8988T (cell line): ENCODE measurements at places on chromosomes 6 and 20.

- DNase-seq: no peak
These were observed 12.9 kb downstream of the SNPH start for GRCh38 chr20:1278993-1279392.

DNA sequence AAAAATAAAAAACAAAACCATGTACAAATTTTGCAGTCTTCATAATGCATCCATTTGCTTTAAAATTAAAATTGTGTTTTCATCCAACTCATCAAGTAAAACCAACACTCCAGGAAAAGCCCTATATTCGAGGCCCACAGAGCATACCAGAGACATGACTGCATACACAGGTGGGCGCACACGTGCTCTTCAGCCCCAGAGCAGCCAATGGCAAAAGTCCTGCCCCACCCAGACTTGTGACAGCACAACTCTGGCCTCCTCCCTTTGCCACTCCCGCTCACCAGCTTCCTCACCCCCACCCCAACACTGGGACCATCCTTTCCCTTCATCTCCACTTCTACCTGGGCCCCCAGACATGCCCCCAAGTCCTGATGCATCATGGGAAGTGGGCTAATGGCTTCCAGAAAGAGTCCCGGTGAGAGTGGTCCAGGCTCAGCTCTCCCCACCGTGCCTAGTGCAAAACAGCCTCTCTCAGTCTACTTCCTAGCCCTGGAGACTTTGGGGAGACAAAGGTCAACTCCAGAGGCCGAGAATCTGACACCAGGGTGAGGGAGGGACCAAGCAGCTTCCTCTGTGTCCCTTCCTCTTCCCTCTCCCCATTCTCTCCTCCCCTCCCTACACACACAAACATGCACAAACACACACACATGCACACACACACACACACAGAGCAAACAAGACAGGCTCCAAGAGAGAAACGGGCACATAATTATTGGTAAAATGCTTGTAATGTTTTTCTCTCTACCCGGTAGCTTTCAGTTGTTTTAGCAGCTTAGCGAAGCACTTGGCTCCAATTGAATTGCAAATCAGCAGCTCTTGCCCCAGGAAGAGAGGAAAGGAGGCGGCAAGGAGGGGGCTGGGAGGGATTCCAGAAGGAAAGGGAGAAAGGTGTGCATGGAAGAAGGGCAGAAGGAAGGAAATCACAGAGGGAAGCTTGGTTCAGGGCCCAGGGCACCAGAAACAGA is 14.3 kb downstream of the GRM4 start:
- DNase-seq: no peak

- DNase-seq: no peak
These were observed 43.1 kb downstream of the JPH2 start for GRCh38 chr20:44143936-44144335.

DNA sequence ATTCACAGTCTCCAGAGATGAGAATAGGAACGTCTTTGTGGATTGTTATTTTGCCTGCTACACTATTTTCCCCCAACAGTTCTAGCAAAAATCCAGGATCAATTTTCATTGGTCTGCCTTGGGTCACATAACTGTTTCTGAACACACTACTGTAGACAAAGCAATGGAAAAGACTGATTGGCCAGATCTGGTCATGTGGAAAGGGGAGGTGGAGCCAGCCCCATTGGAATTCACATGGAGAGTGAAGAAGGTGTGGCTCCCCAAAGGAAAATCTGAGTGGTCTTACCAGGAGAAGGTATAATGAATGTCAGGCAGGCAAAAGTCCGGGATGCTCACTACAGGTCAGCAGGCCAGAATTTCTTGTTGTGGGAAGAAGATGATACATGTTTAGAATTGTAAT is 9.5 kb upstream of the TP53RK start:
- no peak for DNase-seq

DNA sequence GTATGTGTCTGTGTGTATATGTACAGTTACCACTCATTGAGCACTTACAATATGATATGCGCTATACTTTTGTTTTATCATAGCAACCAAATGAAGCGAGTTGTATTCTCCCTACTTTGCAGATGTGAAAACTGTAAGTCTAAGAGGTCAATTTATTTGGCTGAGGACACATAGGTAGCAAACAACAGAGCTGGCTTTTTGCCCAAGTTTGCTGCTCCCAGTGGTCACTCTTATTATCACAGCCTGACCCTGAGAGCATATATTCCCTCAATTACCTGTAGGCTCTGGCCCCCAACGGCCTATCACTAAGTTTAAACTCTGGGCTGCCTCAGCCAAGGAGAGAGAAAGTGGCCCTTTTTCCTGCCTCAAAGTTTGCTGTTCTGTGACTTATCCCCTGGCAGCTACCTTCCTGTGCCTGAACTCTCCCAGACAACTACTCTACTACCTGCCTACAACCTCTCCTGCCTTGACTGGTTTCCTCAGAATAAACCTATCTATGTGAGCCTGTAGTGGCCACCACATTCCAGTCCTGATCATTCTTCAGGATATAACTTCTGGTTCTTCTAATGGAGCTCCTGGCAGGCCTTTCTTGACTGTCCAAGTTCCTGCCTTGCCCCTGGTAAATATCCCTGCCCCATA is 221.8 kb downstream of the FRK start:
- no peak for DNase-seq

DNA sequence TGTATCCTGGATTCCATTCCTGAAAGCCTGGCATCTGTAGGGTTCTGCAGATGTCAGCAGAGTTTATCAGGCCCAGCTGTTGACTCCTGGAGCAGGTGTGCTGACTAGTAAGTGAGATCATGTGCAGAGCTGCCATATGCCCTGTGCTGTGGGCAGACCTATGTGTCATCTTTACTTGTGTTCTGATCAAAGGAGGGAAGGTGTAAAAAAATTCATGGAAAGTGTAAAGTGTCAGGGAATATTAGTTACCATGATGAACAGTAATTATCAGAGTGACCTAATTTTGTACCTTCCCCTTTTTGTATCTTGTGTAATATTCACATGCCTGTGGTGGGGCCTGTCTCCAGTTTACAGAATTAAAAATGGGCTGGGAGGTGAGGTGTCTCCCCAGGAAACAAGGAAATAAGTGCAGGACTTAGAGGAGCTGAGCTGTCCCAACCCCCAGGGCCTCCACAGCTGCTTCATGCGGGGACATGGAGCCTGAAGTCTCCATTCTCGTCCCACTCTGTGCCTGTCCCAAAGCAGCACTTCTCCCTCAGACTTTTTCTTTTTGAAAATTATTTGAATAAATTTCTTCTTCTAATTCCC is 148.2 kb upstream of the GGTLC1 start:
- no peak for DNase-seq

DNA sequence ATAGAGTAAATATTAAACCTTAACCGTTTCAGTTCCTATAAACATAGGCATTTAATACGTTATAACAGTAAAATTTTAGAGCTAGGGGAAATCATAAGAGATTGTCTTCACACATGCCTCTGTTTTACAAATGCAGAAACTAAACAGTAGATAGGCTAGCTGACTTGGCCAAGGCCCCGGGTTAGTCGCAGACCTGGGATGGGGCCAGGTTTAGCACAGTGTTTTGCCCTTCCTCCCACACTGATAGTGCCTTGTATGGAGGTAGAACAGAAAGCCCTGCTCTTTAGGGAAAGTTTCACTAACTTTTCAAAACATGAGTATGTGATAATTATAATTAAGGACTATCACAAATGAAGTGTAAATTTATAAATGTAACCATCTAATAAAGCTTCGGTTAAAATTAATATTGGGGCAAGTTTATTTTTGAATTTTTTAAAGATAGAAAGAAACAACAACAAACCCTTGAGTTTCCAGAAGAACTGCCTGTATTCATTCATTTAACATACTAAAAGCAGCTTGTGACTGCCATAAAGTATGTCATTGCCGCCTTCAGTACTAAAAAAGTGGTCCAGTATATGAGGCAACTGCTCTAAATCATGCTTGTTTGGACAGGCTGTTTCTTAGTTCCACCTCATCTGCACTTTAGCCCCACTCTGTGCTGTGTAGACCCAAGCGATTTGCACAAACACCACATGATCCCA is 62.5 kb upstream of the LOC128125822 start:
- DNase-seq: no peak

DNA sequence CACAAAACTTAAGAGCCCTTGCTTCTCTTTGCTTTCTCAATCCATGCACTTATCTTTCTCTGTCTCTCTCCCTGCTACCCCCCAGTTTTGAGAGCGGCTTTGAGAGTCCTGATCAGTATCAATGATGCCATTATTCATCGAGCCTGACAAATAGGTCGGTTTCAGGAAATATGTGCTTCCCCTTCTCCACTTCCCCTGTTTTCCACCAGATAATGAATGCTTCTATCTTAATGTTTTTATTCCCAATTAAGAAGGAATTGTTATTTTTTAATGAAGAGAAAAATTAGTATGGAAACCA is 117.7 kb downstream of the KIF13A start:
- no peak for DNase-seq

- no peak for DNase-seq
These were observed 81.5 kb downstream of the RTN4IP1 start for GRCh38 chr6:106547601-106548453.

DNA sequence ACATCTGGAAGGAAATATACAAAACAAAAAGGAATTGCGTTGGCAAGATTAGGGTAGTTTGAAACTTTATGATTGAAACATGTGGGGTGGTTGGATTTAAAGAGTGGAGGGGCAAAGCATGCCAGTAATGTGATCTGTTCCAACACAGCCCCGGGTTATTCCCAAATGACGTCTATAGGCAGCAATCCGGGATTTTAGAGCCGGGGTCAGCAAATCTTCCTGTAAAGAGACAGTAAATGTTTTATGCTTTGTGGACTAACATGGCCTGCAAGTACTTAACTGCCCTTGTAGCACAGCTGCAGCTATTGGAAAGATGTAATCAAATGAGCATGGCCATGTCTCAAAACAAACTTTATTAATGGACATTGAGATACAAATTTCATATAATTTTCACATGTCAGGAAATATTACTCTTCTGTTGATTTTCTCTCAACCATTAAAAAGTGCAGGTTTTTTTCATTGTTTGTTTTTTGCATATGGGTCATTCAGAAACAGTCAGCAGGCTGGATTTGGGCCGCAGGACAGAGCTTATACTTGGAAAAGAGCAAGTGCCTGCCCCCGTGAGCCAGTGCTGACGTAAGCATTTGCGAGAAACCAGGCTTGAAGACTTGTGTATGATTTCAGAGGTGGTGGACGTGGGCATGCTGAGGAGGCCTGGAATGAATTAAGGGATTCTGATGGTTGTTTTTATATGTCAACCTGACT is 136.5 kb downstream of the DOK5 start:
- no peak for DNase-seq

- DNase-seq: no peak
These were observed 53.7 kb upstream of the STX16 start for GRCh38 chr20:58597249-58597891.

DNA sequence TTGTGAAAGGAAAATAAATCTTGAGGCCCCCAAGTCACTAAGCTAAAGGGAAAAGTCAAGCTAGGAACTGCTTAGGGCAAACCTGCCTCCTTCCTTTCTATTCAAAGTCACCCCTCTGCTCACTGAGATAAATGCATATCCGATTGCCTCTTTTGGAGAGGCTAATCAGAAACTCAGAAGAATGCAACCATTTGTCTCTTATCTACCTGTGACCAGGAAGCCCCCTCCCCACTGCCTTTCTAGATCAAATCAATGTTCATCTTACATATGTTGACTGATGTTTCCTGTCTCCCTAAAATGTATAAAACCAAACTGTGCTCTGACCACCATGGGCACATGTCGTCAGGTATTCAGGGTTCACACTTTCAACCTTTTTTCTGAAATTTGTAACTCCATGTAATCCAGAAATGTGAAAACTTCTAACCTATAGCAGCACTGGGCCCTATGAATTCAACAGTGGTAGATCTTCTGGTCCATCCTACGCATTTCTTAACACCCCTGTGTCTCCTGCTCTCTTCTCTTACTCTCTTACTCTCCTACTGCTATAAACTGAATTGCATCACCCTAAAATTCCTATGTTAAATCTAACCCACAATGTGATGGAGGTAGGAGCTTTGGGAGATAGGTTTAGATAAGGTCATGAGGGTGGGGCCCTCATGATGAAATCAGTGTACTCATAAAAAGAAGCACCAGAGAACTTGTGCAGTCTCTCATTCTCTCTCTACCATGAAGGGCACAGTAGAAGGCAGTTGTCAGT is 89.3 kb downstream of the EPB41L2 start:
- DNase-seq: no peak

- DNase-seq: no peak
These were observed 1.7 kb upstream of the BLCAP start for GRCh38 chr20:37529214-37529967.

DNA sequence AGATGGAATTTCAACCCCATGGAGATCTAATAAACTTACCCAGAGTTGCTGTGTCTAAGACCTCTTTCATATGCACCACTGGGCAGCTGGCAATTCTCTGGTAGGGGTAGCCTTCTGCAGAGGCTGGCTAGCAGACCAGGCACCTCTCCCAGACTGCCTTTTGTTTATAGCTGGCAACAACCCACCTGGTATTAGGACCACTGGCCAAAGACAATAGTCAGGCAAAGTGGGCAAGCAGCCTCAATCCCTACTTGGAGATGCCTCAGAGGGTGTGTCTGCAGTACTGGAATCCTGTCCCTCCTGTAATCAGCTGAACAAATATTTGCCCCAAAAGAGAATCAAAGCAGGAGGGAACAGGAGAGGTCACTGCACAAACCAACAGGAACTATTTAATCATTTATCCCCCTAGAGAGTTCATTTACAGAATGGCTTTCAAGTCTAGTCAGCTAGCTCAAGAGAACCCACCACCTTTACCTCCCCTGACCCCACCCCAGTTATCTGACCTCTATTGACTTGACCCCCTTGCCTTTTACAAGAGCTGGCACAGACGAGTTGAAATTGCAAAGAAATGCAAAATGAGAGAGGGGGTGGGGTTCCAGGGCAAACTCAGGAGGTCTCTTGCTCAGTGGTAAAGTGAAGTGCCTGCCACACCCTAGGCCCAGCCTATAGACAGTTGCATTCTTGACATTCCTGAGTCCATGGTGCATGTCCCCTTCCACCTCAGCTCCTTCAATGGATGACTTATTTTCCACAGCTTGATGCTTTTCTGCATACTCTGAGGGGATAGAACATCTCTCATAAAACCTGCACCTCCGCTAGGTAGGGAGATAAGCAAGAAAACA is 2.8 kb downstream of the BCL2L1 start:
- DNase-seq: no peak

DNA sequence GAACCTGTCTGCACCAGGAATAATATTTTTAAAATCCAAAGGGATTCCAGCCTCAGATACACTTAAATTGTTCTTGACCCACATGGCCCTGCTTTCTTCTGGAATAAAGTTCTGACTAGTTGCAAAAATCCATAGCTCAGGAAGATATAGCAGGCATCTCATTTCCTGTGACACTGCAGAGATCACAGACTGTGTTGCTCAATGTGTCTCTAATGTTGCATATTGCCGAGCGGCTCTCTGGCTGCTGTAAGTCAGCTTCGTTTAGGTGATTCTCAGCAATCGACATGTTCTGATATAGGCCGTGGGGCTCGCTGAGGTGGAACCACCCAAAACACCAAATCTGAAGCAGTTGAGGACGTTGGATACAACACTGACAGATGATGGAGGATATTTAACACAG is 498.3 kb upstream of the AGPAT4 start:
- DNase-seq: no peak
